Activated naive CD4-positive, alpha-beta T cell treated with anti-CD3 and anti-CD28 coated beads, Interleukin-2, amount 50 U/mL, for 72 hours (primary cell): ENCODE measurements at places on chromosomes 16 and 17. TPM values are rescaled to one million over a fixed set of nuclear protein-coding genes. Genes with fewer than 3 reads are reported as not detected.

The FXR2 gene
- total RNA-seq, result 34.7 TPM

The WNT9B gene
- total RNA-seq, result not detected

The CRYBA1 gene
- not detected for total RNA-seq

The SPNS2 gene
- 0.16 TPM for total RNA-seq

The PRPF8 gene
- 433 TPM for total RNA-seq

The CDH1 gene
- 1.1 TPM for total RNA-seq

The KRT20 gene
- not detected for total RNA-seq

The MSI2 gene
- total RNA-seq, result 54.1 TPM

GRCh38 chr16:72829846-72830775 lies 217.8 kb downstream of the ZFHX3 start:
- no peak for DNase-seq

GRCh38 chr17:11786711-11787438 lies 188.6 kb downstream of the DNAH9 start:
- DNase-seq, result no peak

DNA sequence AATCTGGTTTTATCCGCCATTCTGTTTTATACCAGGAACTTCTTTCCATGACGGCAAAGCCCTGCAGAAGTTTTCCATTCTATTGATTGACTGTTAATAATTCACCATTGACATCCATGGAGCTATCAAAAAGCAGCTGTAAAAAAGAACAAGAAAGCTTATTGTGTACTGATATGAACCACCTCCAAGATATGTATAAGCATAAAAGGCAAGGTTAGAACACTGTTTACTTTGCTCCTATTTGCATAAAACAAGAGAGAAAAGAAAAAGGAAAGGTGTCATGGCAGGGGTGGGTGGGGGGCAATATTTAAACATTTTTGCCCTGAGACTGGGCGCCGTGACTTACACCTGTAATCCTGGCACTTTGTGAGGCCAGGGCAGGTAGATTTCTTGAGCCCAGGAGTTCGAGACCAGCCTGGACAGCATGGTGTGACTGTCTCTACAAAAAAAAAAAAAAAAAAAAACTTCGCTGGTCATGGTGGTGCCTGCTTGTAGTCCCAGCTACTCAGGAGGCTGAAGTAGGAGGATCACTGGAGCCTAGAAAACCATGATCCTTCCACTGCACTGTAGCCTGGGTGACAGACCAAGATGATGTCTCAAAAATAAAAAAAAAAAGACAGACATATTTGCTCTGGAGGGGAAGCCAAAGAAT lies 52.5 kb downstream of the TMEM114 start:
- DNase-seq, result no peak

- no peak for DNase-seq
Measured at GRCh38 chr17:63665527-63666214, 34.3 kb downstream of the LIMD2 start.

- no peak for DNase-seq
Measured at GRCh38 chr16:10693889-10694288, 841 bp downstream of the TEKT5 start.

DNA sequence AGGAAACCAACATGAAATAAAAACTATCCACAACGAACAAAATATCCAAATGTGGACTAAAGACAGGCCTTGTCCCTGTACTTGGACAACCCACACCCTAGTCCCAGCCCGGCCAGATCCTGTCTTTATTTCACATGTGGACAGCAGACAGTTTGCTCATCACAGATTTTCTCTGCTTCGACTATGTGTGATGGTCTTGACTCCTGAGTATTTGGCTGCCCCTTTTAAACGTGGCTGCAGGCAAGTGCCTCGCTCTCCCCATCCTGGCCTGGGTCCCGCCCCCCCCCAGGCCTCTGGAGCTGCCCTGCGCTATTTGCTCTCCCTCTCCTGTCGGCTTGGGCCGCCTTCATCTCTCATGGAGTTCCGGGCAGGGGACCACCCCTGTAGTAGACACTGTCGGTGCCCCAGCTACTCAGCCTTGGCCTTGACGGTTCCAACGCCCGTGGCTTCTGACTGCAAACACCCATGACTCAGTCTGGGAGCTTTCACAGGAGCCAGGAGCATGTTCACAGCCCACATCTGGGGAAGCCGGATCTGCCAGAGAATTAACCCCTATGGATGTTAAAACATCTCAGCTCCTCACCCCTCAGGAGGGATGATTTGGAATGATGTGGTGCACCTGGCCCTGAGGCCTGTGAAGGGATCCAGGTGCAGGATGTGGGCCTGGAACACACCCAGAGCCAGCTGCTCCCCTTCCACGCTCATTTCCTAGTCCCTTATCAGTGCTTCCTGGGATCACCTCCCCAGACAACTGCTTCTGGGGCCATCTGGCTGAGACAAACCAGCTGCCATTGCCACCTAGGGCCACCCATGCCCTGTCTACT lies 229.7 kb upstream of the RPL38 start:
- DNase-seq, result no peak

- no peak for DNase-seq
Measured at GRCh38 chr17:40675905-40676304, 10.9 kb upstream of the KRT222 start.

DNA sequence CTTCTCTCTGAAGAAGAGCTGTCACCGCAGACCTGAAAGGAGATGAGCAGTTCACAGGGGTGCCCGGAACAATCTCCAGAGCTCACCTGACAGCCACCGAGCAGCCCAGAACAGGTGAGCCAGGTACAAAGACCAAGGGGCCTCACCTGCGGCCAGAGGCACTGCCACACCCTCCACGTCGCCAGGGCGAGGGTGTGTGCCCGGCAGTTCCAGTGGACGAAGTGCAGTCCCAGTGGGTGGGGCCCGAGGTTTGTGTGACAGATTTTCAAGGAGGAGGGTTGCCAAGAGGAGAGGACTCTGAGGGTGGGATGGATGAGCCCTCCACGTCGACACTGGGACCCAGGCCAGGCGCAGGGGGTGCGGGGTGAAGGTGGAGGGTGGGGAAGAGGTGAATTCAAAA lies 61.7 kb downstream of the SMPD3 start:
- no peak for DNase-seq

DNA sequence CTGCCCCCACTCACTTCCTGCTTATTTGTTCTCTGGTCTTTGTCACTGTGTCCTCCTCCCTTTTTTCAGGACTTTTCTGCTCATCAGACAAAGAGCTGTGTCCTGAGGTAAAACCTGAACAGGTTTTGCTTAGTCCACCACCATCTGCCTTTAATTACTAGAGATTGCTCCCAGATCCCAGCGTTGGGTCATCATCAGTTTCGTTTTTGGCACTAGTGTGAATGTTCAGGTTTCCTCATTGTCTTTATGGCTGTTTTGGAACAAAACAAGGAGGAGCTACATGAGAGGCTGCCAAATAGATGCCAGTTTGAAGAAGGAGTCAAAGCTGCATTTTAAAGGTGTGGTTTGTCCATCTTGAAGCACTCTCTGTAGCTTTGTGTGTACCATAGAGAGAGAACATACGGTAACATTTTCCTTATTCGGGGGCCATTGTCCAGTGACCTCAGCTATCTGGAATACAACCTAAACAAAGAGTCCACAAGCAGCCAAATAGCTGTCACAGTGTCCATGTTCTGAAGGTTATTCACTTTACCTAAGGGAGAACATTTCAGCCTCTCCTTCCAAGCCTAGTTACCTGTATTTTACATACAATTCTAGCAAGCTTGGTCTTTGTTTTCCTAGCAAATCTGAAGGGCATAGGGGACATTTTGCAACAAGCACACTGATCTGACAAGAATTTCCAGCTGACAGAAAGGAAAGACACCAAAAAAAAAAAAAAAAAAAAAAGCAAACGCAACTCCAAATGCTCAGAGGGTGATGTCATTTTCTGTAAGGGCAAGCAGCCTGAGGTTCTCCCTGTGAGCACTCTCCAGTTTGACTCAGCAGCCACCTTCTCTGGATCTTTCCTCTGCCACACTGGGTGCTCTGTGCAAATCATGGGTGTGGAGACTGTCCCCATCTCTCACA lies 196.1 kb downstream of the NTN1 start:
- no peak for DNase-seq

DNA sequence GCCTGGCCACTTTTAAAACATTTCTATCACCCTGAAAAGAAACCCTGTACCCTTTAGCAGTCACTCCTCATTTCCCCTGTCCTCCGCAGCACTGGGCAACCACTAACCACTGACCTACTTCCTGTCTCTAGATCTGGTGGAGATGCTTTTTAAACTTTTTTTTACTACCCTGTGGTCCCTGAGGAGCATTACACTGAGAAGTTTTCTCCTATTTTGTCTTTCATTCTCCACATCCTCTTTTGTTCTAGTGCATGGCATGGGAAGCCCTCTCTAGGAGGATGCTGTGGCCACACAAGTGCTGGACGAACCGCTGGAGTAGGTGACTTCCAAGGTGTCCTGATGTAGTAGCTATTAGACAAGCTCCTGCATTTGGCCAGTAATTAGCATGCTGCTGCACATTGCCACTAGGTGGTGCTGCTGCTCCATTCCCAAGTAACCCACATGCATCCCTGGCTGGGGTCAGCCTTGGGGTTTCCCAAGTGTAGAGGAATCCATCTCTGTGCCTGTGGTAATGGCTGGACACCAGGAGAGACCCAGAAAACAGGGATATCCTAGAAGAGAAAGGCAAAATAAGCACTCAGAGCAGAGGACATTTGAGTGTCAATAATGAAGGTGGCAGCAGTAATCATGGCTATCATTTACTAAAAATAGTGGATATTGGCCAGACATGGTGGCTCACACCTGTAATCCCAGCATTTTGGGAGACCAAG lies 143.8 kb upstream of the CRHR1 start:
- peak; percentile 72 for DNase-seq

GRCh38 chr17:41060052-41060604 lies at the start of gene KRTAP2-3:
KRTAP2-3 (minus strand) TSS chr17:41060114; CDS start chr17:41060050, 64 bp downstream.
- no peak for DNase-seq

GRCh38 chr16:67967958-67968399 lies 458 bp downstream of the SLC12A4 start:
- no peak for DNase-seq

DNA sequence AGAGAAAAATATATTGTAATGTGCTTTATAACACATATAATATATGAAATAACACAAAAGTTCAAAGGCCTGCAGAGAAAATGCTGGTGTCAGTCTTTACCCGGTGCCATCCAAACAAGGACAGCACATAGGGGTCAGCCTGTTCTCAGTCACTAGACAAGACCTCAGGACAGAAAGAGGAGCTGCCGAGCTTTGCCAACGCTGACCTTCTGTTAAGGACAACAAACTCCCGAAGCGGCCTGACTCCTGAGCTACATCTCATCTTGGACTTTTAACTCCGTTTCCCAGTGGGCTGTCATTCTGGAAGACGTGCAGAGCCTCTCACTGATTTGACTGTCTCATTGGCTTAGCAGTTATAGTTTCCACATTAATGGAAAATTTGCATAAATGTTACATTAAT lies 6.9 kb downstream of the ELAC2 start:
- DNase-seq, result no peak

DNA sequence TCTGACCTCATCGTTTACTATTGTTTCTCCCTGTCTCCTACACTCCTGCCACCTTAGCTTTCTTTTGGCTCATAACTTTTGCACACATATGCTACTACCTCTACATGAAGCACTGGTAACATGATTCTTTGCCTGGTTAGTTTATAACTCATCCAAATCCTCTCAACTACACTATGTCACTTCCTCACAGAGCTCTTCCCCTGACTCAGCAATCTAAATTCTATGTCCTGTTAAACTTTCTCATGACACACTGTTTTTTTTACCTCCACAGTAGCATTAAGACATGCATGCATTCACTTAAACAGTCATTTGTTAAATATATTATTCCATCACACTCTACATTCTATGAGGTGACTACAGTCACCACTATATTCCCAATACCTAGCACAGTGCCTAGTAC lies 19.7 kb downstream of the APPBP2 start:
- no peak for DNase-seq

DNA sequence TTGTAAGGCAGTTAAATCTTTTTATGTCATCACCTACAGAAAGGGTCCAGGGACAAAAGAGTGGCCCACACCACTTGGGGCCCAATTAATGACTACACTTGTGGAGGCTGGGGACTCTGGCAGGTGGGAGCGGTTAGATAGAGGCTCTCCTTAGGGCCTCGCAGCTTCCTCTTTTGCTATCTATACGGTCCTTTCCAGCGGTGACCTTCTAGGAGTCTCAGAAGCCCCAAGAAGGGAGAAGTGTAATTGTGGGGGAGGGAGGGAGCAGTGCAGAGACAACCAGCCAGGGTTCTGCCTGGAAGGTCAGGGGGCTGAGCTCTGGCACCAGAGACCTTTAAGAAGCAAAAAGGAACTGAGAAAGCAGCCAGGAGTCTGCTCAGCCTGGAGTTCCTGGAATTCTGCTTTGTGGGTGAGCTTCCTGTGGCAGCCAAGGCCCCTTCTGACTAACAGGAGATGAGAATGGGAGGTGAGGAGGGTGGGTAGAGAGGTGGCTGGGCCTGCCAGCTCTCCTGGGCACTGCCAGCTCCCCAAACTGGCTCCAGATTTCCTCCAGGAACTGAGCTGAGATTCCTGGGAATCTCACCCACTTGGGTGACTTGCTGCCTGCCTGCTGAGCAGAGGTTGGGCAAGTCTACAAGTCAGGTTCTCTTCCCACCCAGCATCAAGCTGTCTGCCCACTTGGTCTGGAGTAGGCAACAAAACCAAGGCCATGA lies 16.3 kb upstream of the MAP3K14 start:
- DNase-seq, result peak; percentile 30

GRCh38 chr16:18800293-18800692 lies 1.1 kb downstream of the ARL6IP1 start:
- DNase-seq, result no peak

DNA sequence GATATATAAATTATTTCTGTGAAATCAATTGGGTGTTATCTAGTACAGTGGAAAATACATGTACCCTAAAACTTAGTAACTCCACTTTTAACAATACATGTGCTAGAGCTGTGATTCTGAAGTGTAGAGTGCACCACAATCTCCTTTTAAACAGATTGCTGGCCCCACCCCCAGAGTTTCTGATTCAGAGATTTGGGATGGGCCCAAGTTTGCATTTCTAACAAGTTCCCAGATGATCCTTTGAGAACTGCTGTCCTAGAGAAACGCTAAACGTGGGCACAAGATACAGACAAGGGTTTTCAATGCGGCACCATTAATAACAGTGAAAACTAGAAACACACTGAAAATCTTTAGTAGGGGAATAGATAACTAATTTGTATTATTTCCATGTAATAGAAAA lies 49.2 kb downstream of the NXPH3 start:
- no peak for DNase-seq

DNA sequence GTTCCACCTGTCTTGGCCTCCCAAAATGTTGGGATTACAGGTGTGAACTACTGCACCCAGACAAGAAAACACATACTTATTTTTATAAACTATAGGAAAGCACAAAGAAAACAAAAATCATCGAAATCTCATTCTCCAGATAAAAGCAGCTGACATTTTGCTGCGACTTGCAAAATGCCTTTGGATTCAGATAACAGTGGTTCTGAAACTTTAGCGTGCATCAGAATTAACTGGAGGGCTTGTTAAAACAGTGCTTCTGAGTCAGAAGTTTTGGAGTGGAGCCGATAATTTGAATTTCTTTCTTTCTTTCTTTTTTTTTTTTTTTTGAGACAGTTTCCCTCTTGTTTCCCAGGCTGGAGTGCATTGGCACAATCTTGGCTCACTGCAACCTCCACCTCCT lies 17.7 kb upstream of the GJD3 start:
- no peak for DNase-seq
